ENCODE measurements at places on chromosomes 5 and 9.

DNA sequence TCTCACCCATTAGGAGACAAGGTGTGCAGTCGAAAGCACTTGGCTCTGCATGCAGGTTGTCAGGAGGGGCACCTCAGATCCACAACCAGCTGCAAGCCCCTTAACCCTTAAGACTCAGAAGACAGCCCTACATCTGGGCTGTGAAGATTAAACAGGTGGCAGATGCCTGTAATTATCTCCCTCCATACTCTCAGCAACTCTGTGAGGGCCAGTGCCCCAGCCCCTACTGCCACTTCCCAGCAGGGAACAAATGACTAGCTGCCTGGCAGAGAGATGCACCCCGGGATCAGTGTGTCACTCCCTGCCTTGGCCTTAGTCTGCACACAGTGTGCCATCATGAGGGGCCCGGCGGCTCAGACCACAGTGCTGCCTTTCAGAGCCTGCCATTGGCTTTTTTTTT, 42.0 kb downstream of the CRB2 start:
- DNase-seq, result no peak

GRCh38 chr9:127209220-127209619, 55.4 kb upstream of the GARNL3 start:
- no peak for DNase-seq

DNA sequence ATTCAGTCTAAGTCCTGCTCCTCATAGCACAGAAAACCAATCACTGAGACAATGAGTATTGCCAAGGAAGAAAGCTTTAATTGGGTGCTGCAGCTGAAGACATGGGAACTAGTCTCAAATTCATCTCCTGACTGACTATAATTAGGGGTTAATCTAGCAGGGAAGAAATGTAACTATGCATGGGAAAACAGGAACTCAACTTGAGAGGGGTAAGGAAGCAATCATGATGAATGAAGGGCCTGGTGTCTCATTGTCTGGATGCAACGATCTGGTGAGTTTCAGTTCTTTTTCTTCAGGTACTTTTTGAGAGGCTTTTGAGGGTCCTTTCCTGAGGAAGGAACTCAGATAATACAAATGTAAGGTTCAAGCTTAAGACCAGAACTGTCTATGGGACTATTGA, 24.0 kb upstream of the OCLN start:
- no peak for DNase-seq

DNA sequence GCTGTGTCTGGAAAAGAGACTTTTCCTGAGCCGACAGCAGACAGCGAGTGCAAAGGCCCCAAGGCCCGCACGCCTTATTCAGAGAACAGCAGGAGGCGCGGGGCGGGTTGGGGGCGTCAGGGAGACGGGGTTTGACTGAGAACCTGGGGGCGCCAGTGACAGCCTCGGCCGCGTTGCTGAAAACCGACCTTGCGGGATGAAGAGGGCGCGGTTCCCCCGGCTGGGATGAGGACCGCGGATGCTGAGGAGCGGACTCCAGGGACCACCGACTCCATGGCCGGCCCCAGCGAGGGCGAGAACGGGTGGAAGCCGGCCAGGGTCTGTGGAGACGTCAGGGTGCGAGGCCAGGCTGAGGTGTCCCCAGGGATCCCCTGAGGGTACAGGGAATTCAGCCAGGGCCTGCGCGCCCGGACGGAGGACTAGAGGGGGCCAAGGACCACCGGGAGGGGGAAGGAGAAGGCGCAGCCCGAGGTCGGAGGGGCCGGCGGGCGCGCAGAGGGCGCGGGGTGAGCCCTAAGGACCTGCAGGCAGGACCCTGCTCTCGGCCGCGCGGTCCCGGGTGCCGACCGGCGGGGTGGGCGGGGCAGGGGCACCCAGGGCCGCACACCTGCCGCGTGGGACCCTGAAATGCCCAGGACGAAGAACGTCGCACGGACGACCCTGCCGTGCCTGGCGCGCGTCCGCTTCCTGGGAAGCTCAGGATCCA, 837 bp upstream of the AHRR start:
- DNase-seq, result no peak

GRCh38 chr9:79433703-79434102, 138.1 kb upstream of the TLE4 start:
- no peak for DNase-seq

DNA sequence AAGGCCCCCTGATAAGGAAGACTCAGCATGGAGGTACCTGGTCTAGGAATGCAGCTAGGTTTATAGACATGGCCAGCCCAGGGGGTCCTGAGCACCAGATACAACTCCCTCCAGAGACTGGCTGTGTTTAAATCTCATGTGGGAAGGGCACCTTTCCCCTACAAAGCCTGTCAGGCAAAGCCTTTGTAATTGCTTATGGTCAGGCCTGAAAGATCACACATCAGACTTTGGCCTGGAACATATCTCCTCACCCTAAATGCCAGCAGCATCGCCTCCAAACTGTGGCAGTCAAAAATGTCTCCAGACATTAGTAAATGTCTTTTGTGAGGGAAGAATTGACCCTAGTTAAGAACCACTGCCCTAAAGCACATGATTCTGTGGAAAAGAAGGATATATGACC, 51.6 kb upstream of the MACIR start:
- DNase-seq, result no peak

DNA sequence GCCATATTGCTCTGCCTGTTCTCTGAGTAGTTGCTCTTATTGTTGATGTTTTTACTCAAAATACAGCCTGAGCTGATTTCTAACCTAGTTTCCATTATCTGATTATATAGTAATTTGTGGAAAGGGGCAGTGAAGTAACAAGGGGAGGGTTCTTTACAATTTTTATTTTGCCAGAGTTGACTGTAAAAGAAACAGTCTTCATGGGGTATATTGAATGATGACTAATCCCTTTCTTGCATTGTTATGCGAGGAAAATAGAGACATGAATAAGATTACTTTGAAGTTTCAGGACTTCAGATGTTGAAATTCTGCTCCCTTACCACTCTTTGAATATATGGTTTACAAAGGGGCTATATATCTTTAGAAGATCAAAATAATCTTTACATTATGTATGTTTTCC, 9.1 kb upstream of the LRRC70 start:
- no peak for DNase-seq
